ENCODE measurements at places on chromosomes 3 and 15.

DNA sequence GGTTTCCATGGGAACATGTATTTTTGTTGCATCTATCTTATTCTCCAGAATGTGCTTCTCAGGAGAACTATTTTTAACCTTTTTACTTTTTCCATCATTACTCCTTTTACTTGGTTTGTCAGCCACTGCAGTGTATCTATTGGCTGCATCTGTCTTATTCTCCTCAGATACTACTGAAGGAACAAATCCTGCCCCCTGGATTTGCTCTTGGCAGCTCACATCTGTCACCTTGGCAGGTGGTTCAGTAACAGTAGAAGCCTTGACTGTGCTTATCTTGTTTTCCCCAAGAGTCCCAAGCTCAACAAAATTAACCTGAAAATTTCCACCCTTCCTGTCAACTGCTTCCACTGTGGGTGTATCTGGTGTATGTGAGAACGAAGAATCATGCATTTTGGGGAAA, 106.0 kb downstream of the MAP4 start:
- no peak for DNase-seq

GRCh38 chr3:126407412-126408044, 12.8 kb downstream of the CFAP100 start:
- no peak for DNase-seq

- no peak for DNase-seq
Observed at GRCh38 chr3:30712991-30713390, 106.6 kb downstream of the TGFBR2 start.

GRCh38 chr3:4849136-4849535, 130.1 kb upstream of the BHLHE40 start:
- no peak for DNase-seq

DNA sequence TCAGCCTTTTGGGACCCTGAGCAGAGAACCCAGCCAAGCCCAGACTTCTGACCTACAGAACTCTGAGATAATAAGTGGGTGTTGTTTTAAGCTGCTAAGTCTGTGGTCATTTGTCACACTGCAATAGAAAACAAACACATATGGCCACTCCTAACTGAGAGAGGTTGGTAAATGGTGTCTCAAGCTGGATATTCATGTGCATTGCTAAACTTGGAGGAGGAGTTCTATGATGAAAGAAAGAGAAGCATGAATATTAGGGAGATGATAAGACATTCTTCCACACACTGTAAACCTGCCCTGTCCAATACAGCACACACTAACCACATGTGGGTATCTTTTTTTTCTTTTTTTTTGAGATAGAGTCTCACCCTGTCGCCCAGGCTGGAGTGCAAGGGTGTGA, 27.8 kb upstream of the UBL7 start:
- no peak for DNase-seq

DNA sequence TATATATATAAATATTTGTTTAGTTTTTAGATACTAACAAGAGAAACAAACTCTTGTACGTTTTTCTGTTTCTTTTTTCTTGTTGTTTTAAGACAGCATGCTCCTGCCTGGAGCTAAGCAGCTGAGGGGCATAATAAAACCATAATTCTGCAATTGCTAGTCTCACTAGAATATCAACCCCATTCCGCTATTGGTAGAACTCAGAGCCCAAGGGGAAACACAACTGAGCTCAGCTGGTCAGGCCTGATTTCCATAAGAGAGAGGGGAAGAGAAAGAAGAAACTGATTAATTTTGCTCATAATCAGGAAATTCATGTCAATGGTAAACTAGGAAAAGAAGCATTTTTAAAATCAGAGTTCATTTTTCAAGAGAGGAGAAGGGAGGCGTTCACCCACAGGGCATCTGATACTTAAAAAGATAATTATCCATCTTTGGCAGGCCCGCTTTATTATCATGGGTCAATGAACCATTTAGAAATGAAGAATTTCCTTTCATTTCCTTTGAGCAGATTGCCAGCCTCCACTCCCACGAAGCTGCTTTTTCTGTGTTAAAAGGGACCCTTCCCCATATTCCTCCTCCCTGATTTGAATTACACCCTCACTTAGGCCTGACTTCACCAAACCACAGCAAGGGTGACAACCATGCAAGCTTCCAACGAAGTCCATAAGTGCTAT, 965.3 kb upstream of the CFAP20DC start:
- DNase-seq, result no peak

DNA sequence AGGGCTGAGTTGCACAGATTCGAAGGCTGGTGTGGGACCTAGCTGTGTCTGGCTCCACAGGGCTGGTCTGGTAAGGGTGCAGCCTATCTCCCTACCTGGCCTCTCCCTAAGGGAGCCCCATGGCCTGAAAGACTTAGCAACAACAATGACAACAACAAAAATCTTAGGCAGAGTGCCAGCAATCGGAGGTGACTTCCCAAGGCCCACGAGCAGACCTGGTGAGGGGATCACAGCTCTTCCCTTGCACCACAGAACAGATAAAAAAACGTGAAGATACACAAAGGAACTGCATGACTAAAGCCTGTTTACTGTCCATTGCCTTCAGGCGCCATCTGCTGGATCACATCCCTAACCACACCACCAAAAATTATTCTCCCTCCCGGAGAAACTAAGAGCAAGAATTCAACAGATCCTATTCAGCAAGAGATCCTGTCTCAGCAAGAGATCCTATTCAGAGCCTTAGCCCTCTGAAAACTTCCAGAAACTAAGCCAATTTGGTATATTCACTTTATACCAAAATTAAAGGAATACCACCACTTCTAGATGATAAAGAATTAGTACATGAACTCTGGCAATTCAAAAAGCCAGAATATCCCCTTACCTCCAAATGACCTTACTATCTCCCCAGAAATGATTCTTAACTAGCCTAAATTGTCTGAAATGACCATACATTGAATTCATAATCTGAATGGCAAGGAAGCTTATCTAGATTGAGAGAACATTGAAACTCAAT, 24.1 kb upstream of the OR5K4 start:
- no peak for DNase-seq

- no peak for DNase-seq
Observed at GRCh38 chr15:55248895-55249294, 40.7 kb downstream of the RAB27A start.

- no peak for DNase-seq
Observed at GRCh38 chr15:95864467-95864886, 466.0 kb upstream of the NR2F2 start.

- DNase-seq, result no peak
Observed at GRCh38 chr15:68580026-68580882, 1.5 kb downstream of the CORO2B start.

GRCh38 chr3:146605106-146605505, at the start of gene PLSCR5:
Gene PLSCR5, minus strand, starts transcription at chr3:146605346. Its CDS starts 134 bp downstream, at chr3:146605212.
- DNase-seq, result no peak

DNA sequence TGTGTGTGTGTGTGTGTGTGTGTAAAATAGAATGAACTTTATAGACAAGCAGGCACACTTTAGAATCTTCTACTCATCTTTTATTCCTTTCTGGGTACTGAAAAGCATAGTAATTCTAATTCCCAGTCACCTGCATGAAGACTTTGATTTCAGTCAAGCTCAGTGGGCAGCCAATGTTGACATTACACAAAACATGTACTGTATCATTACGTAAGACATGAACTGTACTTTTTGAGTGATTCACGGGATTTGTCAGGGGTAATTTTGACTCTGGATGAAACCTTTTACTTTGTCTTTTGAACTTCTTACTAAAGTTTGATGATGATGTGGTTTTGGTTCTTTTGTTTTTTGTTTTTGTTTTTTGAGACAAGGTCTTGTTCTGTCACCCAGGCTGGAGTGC, 38.8 kb downstream of the PTPRG start:
- no peak for DNase-seq

- DNase-seq, result no peak
Observed at GRCh38 chr3:167874671-167875372, 139.3 kb downstream of the SERPINI1 start.

DNA sequence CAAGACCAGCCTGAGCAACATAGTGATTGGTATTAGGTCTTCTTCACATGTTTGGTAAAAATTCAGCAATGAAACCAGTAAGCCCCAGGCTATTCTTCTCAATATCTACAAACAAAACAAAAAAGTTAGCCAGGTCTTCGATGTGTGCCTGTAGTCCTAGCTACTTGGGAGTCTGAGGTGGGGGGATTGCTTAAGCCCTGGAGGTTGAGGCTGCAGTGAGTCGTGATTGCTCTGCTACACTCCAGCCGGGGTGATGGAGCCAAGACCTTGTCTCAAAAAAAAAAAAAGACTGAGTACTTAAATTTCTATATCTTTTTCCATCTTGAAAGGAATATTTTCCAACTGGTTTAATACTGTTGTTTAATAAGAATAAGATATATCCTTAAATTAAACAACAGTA, 106.8 kb downstream of the MBNL1 start:
- DNase-seq, result no peak

GRCh38 chr3:65603631-65604030, 435.1 kb downstream of the MAGI1 start:
- no peak for DNase-seq

DNA sequence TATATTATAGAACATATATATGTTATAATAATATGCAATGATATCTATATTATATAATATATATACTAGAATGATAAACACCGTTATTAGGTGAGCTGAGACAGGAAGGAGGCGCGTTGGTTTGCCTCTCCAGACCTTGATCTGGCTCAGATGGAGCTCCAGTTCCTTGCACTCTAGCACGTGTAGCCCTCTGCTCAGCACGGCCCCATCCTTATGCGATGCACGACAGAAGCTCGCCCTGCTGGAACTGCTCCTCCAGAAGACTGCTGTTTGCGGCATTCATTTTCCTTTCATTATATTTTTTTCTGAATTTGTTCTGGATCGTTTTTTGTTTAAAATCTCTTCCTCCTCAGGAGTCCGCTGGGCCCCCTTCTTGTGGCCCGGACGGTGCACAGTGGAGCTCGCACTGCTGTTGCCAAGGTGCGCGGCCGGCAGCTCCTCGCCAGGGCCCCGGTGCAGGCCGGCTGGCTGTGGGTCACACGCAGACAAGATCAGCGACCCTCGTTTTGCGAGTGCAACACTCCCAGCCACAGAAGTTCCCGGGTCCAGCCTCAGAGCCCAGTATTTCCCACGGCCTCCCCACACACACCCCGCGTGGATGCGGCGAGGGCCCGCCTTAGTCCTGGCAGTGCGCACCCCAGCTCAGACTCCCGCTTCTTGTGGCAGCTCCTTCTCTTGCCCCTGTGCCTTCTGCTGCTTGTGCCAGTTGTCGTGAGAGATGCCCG, 112.2 kb downstream of the CHL1 start:
- no peak for DNase-seq

- DNase-seq, result no peak
Observed at GRCh38 chr3:135918600-135918999, 46.9 kb upstream of the PPP2R3A start.

- no peak for DNase-seq
Observed at GRCh38 chr3:188979669-188980310, 192.0 kb upstream of the TPRG1 start.

DNA sequence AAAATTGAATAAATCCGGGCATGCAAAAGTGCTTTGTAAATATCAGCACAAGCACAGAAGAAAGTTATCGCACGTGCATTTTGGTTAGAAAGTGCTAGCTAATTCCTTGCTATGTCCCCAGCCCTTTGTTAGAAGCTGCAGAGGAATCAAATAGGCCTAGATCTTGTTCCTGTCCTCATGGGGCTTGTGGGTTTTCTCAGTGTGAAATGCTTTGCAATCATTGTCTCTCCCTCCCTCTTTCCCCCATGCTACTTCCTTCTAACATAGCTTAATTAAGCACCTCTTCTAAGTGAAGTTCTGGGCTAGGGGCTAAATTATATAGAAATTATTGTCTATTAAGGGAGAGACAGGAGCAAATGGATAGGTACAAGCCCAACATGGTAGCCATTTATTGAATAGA, 271.7 kb downstream of the RPLP1 start:
- no peak for DNase-seq

GRCh38 chr3:10804183-10804648, 11.8 kb upstream of the SLC6A11 start:
- no peak for DNase-seq

- no peak for DNase-seq
Observed at GRCh38 chr15:42547918-42548248, 710 bp downstream of the LRRC57 start.

DNA sequence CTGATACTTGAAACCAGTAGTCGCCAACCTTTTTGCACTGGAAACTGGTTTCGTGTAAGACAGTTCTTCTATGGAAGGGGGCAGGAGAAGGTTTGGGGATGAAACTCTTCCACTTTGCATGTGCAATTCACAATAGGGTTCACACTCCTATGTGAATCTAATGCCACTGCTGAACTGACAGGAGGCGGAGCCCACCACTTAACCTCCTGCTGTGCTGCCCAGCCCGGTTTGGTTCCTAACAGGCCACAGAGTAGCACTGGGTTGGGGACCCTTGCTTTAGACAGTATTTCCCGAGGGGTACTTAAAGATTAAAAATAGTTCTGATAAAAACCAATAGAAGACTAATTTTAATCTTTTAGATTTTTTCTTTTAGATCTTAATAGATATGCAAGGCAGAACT, 11.1 kb downstream of the TFG start:
- DNase-seq, result no peak

- no peak for DNase-seq
Observed at GRCh38 chr3:104909198-104909597, 457.5 kb upstream of the ALCAM start.

GRCh38 chr3:194574639-194575483, 58.4 kb downstream of the TMEM44 start:
- no peak for DNase-seq

- no peak for DNase-seq
Observed at GRCh38 chr3:139301654-139302053, 42.2 kb upstream of the MRPS22 start.

- DNase-seq, result no peak
Observed at GRCh38 chr15:37824717-37825382, 109.6 kb upstream of the TMCO5A start.

GRCh38 chr3:45413172-45413765, 24.9 kb downstream of the LARS2 start:
- DNase-seq, result no peak

DNA sequence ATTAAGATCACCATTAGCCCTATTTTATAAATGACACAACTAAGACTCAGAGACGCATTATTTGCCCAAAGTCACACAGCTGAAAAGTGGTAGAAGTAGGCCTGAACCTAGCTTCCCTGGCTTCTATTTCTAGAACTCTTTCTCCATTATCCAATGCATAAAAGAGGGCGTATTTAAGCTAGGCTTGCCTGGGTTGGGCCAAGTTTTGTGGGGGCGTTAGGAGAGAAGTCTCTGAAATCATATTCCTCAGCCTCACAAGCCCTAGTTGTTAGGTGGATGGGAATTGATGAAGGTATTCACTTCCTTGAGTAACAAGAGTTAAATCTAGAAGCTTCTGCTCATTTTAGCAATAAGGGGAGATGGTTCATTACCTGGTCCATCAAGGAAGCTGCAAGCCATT, 22.3 kb downstream of the TIMP4 start:
- DNase-seq, result no peak

GRCh38 chr3:23404246-23404645, 201.1 kb downstream of the UBE2E2 start:
- DNase-seq, result no peak

Measured in activated CD4-positive, CD25-positive, alpha-beta regulatory T cell treated with anti-CD3 and anti-CD28 coated beads, Interleukin-2, amount 50 U/mL, for 72 hours (primary cell).